Kidney capillary endothelial cell (primary cell): ENCODE measurements at places on chromosomes 7 and 10.

DNA sequence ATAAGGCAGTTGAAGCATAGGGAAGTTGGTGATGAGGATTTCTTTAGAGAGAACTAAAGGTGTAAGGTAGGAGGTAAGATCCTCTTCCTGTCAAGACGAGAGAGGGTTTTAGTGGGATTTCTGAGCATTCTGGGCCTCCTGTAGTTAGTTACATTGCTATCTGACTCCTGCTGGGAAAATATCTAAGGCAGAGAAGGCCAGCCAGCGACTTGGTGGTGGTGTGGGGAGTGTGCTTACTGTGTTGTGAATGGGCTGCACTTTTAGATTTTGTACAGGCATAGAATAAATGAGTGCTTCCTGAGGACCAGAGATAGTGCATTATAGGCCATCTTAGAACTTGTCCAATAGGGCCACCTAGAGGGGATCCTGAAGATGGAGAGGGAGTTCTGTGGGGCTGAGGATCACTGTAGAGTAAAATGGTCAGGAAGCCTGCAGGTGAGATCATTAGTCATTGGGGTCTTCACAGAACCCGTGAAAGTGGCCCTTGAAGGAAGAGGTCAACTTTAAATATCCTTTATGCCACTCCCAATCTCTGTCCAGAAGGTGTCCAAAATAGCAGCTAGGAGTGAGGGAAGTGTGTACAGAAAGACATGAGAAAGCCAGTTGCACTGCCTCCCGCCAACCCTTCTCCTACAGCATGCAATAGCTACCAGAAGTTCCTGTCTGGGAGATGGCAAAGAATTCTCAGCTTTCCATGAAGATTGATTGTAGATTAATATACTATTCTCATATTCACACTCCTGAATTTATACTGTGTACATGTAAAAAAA is 266.6 kb downstream of the POLR1F start:
- DNase-seq: no peak

- DNase-seq: no peak
These were observed 219.7 kb downstream of the EBF3 start for GRCh38 chr10:129744134-129745111.

DNA sequence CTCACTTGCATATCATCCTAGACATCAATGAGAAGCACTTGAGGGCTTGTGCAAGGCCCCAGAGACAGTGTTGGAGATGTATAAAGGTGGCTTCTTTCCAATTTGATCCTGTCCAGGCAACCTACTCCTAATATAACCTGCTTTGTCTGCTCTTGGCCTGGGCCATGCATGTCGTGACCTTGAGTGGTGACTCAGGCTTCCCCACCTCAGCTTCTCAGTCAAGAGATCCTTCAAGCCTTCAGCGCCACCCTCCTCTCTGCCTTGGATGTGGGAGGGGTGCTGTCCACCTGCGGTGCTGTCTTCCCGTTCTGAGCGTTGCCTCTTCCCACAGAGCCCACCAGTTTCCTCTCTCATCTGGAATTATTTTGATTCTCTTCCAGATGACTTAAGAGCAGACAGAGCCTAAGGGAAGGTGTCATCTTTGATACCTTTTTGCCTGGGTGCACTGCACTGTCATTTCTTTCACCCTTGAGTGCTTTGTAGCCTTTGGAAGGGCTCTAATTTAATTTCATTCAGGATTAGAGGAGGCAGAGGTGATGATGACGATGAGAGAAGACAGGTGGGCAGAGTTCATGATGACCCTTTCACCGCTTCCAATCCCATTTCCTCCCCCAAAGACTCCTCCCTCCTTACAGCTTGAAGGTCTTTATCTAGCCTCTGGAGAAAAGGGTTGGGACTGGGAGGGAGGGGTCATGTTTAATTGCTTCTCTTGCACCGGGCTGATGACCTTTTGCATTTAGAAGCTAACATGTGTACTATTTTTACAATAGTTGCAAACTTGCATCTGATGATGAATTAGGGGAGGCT is 6.9 kb downstream of the LSMEM1 start:
- DNase-seq: no peak

GRCh38 chr7:22631730-22632129 is 95.3 kb upstream of the IL6 start:
- DNase-seq: no peak

GRCh38 chr7:41708581-41709358 is 5.9 kb upstream of the INHBA start:
- no peak for DNase-seq

- DNase-seq: no peak
These were observed 4.3 kb downstream of the TMEM273 start for GRCh38 chr10:49183596-49184542.

- DNase-seq: no peak
These were observed 512 bp upstream of the VIM start for GRCh38 chr10:17227367-17228090.

- DNase-seq: no peak
These were observed 31.2 kb downstream of the TOMM7 start for GRCh38 chr7:22791204-22792158.

GRCh38 chr7:17521437-17521836 is 223.0 kb downstream of the AHR start:
- DNase-seq: peak; percentile 70

- DNase-seq: no peak
These were observed 23.7 kb downstream of the XPNPEP1 start for GRCh38 chr10:109899356-109900331.

GRCh38 chr7:96414931-96415292 is 93.0 kb upstream of the SLC25A13 start:
- peak; percentile 16 for DNase-seq

DNA sequence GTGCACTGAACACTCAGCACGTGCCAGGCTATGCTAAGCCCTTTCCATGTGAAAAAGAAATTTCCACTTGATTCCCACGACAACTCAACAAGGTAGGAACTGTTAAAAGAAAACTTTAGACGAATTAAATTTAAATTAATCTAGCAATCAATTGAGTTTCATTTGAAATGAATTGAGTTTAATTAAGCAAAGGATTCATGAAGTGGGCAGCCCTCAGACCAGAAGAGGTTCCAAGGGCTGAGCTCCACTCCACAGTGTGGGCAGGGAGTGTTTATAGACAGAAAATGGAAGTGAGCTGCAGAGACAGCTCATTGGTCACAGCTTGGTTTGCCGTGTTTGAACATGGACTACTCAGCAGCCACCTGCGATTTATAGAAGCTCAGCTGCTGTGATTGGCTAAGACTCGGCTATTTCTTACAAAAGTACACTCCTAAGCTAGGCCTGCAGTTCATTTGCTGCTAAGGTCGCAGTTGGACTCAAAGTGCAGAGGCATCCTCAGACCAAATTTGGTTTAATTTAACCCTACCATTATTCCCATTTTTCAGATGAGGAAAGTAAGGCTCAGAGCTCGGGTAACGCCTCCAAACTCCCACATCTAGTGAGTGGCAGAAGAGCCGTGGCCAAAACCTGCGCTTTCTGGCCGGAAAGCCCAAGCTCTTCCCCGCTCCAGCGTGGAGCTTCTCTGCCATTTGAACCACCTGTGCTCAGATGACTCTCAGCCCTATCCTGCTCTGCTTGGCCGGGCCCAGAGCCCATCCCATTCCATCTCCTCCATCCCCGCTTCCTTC is 24.9 kb downstream of the CALML3 start:
- no peak for DNase-seq

DNA sequence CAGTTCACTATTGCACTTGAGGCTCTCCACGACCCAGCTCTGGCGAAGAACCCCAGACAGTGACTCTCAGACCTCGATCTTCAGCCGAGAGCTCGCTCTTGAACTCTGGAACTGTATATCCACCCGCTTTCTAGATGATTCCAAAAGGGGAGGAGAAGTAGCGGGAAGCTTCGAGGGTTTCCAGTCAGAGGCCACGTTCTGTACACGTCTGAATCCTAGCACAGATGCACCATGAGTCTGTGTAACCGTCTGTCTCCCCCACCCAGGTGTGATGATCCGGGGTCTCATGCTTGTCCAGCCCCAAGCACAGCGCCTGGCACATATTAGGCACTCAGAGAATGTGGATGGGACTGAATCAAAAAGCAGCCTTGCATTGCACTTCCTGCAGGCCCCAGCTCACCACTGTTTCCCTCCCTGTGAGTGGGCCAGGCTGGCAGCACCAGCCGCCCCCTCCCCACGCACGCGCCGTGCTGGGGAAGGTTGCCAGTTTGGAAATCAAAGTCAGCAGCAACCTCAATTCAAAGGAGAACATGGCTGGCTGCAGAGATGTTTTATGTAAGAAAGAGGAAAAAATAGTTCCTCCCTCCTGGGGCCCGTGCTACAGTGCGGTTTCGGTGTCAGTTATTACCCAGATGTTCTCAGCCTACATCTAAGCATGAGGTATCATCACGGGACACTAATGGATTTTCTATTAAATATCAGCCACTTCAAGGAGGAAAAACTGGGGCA is 5.7 kb downstream of the GRID2IP start:
- DNase-seq: no peak

DNA sequence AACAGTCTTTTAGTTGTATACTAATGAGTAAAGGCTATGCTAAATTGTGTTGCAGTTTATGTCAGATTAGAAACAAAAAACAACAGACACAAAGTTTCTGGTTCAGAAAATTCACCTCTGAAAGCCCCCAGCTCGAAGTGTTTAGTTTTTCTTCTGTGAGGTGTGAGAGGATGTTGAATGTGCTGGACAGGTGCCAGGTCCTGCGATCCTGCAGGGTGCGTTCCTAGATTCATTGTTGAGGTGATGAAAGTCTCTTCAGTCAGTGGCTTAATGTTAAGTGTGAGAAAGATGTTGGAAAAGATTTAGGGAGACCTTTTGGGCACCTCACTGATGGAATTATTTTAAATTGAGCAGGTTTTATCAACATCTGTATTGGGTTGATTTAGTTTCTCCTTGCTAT is 287.3 kb downstream of the SDK1 start:
- no peak for DNase-seq

GRCh38 chr7:77825131-77825530 is 26.6 kb downstream of the PHTF2 start:
- DNase-seq: no peak

DNA sequence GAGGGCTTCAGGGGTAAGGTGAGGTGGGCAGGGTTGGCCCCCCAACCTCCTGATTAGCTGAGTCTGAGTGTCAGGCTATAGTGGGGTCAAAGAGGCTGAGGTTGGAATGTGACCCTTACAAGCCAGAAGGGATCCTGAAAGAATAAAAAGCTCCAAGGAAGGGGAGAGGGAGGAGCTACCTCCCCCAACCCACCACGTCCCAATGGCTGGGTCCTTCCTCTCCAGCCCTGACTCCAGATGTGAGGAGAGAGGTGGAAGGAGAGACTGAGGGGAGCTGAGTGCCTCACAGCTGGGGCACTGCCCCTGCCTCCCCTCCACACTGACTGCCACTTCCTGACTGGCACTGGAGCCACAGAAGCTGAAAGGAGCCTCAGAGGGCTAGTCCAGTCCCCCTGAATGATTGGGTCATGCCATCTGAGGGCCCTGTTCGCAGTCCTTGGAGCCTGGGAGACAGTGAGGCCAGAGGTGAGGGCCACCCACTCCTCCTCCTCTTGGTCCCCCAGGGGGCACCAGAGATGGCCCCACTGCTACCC is 20.6 kb downstream of the IMPDH1 start:
- no peak for DNase-seq

- DNase-seq: no peak
These were observed 165.0 kb downstream of the JMJD1C start for GRCh38 chr10:63300801-63301200.

DNA sequence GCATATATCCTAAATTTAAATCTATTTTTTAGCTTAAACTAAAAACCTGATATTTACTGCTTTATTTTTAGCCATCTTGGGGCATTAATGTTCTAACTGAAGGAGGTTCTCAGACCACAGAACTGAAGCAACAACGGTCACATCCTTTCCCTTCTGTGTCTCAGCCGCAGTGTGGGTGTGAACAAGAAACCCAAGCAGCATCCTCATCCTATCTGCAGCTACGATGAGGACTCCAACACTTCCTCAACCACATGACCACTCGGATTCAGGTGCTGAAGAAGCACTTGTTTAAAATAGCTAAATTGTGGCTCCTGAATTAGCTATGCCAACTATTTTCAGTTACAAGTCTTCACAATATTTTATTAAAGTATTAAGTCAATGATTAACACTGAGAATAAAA is 5.3 kb downstream of the ESYT2 start:
- no peak for DNase-seq

GRCh38 chr10:97046456-97047082 is 139.2 kb downstream of the SLIT1 start:
- no peak for DNase-seq

- peak; percentile 11 for DNase-seq
These were observed 131.4 kb upstream of the ODAD2 start for GRCh38 chr10:28130267-28130666.
